Activated T-cell treated with anti-CD3 and anti-CD28 coated beads, Interleukin-2, amount 50 U/mL, for 4 hours (primary cell): ENCODE measurements at places on chromosomes 11 and 22. TPM values are rescaled to one million over a fixed set of nuclear protein-coding genes. Genes with fewer than 3 reads are reported as not detected.

The MYEOV gene
- 0.50 TPM for total RNA-seq

The UCP2 gene
- 88.9 TPM for total RNA-seq

DNA sequence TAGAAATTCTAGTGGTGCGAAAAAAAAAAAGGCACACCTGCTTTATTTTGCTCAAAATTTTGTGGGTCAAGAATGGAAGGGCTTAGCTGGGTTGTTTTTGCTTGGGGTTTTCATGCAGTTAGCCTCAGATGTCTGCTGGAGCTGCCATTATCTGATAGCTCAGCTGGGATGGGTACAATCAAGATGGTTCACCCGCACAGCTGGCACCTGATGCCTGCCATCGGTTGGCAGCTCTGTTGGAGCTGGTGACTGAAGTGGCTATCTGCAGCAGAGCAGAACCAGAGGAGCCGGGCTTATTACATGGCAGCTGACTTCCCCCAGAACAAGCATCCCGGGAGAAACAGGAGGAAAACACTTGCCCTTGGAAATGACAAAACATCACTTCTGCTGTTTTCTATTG lies 12.1 kb upstream of the ELFN2 start:
- no peak for DNase-seq

- DNase-seq: no peak
These were observed 382.6 kb downstream of the DYNC2H1 start for GRCh38 chr11:103491777-103492176.

- no peak for DNase-seq
These were observed 16.2 kb downstream of the CSF2RB start for GRCh38 chr22:36929621-36930020.

- no peak for DNase-seq
These were observed 4.8 kb downstream of the BEST1 start for GRCh38 chr11:61954851-61955421.

GRCh38 chr11:35090125-35090524 lies 48.8 kb upstream of the CD44 start:
- no peak for DNase-seq

DNA sequence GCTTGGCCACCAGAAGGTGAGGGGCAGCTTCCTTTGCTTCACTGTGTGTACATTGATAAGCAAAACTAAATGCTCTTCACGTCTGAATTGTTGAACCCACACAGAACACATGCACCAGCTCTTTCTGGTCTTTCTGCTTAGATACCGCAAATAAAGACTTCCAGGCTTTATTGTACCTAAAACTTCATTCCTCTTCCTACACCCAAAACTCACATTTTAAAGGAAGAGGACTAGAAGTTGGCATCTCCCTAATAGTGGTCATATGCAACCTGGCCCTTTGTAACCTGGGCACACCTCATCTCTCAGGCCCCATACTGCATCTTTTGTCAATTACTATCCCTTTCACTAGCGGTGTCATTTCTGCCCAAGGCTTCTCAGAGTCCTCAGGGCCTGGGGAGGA lies 5.9 kb downstream of the SLC17A6 start:
- DNase-seq: no peak

- DNase-seq: no peak
These were observed 75.1 kb downstream of the KIRREL3 start for GRCh38 chr11:126925321-126926093.
